Chondrocyte (in vitro differentiated cells): ENCODE measurements at places on chromosomes 4 and X. TPM values are rescaled to one million over a fixed set of nuclear protein-coding genes. Genes with fewer than 3 reads are reported as not detected.

Gene RNF150
- total RNA-seq, result 12.8 to 28.7 TPM (median 14.8 TPM) in 3 replicates

Gene DLG3
- total RNA-seq, result 9.9 to 13.1 TPM (median 11.5 TPM) in 3 replicates

Gene ITIH6
- 0.08 to 0.15 TPM in 2 of 3 replicates, not detected in the other for total RNA-seq

Gene ANOS1
- total RNA-seq, result 9.6 to 23.1 TPM (median 22.3 TPM) in 3 replicates

Gene MXRA5
- total RNA-seq, result 26.3 to 103 TPM (median 26.4 TPM) in 3 replicates

Gene SMARCAD1
- total RNA-seq, result 24.4 to 30.5 TPM (median 26.1 TPM) in 3 replicates

Gene POLN
- 3.8 to 9.1 TPM (median 5.5 TPM) in 3 replicates for total RNA-seq
